ENCODE measurements at places on chromosomes 2 and 18.

GRCh38 chr2:241892299-241893137 is 23.0 kb downstream of the RTP5 start:
- H3K27ac ChIP-seq: no peak overlapping the region
- peaks cover 7% of the 10 kb centered on the region for H3K36me3 ChIP-seq
- no peak for DNase-seq
- peaks cover 10% of the 10 kb centered on the region for H3K4me1 ChIP-seq

- DNase-seq: no peak
- H3K27ac ChIP-seq: no peak overlapping the region
- H3K4me3 ChIP-seq: no peak overlapping the region
These were observed 100.5 kb upstream of the MEIS1 start for GRCh38 chr2:66334237-66335029.

DNA sequence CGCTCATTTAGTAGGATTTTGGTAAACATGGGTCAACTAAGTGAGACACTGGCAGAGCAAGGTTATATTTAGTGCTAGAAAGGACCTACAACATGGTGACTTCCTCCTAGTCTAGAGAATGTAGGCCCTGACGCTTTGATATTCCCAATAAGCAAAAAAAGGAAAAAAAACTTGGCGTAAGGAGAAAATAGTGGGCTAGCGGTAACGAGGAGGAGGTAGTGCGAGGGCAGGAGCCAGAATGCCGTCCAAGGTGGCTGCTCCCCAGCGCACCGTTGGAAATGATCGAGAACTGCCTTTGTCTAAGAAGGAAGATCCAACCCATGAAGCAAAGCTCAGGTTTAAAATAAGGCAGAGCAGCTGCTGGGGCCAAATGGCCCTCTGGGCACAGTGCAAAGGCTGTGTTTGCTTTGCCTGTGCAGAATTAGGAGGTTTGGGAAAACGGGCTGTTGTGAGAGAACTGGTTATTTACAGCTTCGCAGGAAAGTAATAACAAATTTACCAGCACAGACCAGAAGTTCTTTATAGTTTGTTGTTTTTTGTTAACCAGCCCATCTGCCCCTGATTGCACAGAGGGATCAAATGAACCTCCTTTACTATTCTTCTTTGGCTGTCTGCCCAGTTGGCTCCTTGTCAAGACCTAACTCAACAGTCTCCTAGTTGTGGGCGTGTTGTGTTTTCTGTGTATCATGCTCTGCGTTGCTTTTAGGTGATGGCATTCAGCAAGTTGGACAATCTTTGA is 86.6 kb downstream of the ITGB1BP1 start:
- no peak for DNase-seq
- no peak overlapping the region for H3K4me3 ChIP-seq
- H3K27ac ChIP-seq: no peak overlapping the region

DNA sequence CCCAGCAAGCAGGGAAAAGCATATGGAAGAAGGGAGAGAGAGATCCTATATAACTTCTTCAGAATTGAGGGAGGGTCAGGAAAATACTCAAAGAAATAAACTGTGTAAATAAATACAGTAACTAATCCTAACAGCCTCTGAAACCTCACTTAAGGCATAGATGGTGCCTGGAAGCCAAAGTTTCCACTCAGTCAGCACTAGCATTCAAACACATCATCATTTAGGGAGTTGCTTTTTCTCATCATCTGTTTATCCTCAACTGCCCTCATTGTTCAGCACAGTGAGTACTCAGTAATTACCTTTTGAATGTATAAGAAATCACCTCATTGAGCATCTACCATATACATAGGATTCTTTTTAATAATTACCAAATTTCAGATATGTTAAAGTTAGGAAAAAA is 262.9 kb downstream of the C1D start:
- H3K27me3 ChIP-seq: peaks cover 2% of the 10 kb centered on the region
- H3K36me3 ChIP-seq: no peaks in the 10 kb centered on the region
- H3K4me1 ChIP-seq: no peaks in the 10 kb centered on the region
- no peak overlapping the region for H3K4me3 ChIP-seq
- no peak for DNase-seq

DNA sequence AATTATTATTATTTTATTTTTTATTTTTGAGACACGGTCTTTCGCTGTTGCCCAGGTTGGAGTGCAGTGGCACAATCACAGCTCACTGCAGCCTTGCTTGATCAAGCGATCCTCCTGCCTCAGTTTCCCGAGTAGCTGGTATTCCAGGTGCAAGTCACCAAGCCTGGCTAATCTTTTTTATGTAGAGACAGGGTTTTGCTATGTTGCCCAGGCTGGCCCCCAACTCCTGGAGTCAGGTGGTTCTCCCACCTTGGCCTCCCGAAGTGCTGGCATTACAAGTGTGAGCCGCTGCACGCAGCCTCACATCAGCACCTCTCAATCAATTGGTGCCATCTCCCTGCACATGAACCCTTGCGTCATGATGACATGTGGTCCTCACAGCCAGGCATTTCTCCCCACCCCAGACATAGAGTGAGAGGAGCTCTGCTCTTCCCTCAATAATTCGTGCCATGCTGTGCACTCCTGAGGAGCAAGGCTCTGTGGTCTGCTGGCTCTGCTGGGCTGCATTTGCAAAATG is 5.9 kb downstream of the INPP5D start:
- H3K4me3 ChIP-seq: no peak overlapping the region
- no peak overlapping the region for H3K27ac ChIP-seq
- peaks cover 79% of the 10 kb centered on the region for H3K4me1 ChIP-seq
- no peak for DNase-seq

DNA sequence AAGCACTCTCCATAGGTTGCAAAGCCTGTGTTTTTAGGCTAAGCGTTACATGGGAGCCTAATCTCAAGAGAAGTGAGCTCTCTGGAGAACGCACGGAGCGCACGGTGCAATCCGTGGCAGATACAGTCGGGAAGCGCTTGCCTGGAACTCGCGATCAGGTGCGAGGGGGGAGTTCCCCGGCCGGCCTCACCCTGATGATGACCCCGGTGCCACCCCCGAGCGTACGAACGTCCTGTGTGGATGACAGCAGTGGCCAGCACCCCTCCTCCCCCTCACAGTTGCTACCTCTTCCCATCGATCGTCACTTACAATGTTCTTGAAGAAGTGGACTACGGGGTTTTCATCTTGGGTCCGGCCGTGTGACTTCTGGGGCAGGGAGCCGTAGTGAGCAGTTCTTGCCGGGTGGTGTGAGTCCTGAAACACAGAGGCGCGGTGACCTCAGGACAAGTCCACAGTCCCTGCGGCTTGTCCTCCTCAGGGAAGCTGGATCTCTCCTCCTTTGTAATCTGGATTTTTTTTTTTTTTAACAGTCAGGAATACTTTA is 142.9 kb downstream of the MBP start:
- peaks cover 3% of the 10 kb centered on the region for H3K4me1 ChIP-seq
- no peak overlapping the region for H3K4me3 ChIP-seq
- H3K27me3 ChIP-seq: peaks cover 1% of the 10 kb centered on the region
- no peaks in the 10 kb centered on the region for H3K36me3 ChIP-seq

GRCh38 chr2:9767656-9768281 is 75.5 kb upstream of the TAF1B start:
- no peak for DNase-seq
- no peak overlapping the region for H3K4me3 ChIP-seq
- H3K4me1 ChIP-seq: peaks cover 48% of the 10 kb centered on the region
- no peak overlapping the region for H3K27ac ChIP-seq

- H3K27me3 ChIP-seq: peaks cover 9% of the 10 kb centered on the region
- no peak overlapping the region for H3K4me3 ChIP-seq
- H3K36me3 ChIP-seq: no peaks in the 10 kb centered on the region
- peaks cover 6% of the 10 kb centered on the region for H3K4me1 ChIP-seq
- H3K27ac ChIP-seq: no peak overlapping the region
These were observed 18.7 kb downstream of the SMIM21 start for GRCh38 chr18:75408554-75409506.

GRCh38 chr2:180474716-180475115 is 467.6 kb upstream of the CWC22 start:
- no peaks in the 10 kb centered on the region for H3K36me3 ChIP-seq
- no peaks in the 10 kb centered on the region for H3K4me1 ChIP-seq
- H3K4me3 ChIP-seq: no peak overlapping the region

GRCh38 chr2:181774685-181775084 is 94.4 kb upstream of the NEUROD1 start:
- peaks cover 6% of the 10 kb centered on the region for H3K4me1 ChIP-seq
- no peak overlapping the region for H3K4me3 ChIP-seq

- H3K4me1 ChIP-seq: peaks cover 28% of the 10 kb centered on the region
- H3K36me3 ChIP-seq: no peaks in the 10 kb centered on the region
- DNase-seq: peak; percentile 28
- no peak overlapping the region for H3K4me3 ChIP-seq
- H3K27me3 ChIP-seq: peaks cover 4% of the 10 kb centered on the region
- H3K27ac ChIP-seq: peak overlapping the region; percentile 61
These were observed 51.5 kb downstream of the PLEKHB2 start for GRCh38 chr2:131156452-131157149.

GRCh38 chr2:44392338-44392943 is 30.7 kb downstream of the CAMKMT start:
- DNase-seq: peak; percentile 42
- no peaks in the 10 kb centered on the region for H3K4me1 ChIP-seq
- H3K27ac ChIP-seq: no peak overlapping the region

GRCh38 chr2:179141206-179141605 is 91.3 kb upstream of the CCDC141 start:
- no peaks in the 10 kb centered on the region for H3K4me1 ChIP-seq
- no peak overlapping the region for H3K27ac ChIP-seq
- no peak overlapping the region for H3K4me3 ChIP-seq

GRCh38 chr18:75214766-75215510 is 4.3 kb downstream of the TSHZ1 start:
- no peaks in the 10 kb centered on the region for H3K27me3 ChIP-seq
- peak overlapping the region; percentile 55 for H3K27ac ChIP-seq
- no peak for DNase-seq
- peaks cover 29% of the 10 kb centered on the region for H3K36me3 ChIP-seq
- H3K4me1 ChIP-seq: peaks cover 56% of the 10 kb centered on the region
- H3K4me3 ChIP-seq: no peak overlapping the region

DNA sequence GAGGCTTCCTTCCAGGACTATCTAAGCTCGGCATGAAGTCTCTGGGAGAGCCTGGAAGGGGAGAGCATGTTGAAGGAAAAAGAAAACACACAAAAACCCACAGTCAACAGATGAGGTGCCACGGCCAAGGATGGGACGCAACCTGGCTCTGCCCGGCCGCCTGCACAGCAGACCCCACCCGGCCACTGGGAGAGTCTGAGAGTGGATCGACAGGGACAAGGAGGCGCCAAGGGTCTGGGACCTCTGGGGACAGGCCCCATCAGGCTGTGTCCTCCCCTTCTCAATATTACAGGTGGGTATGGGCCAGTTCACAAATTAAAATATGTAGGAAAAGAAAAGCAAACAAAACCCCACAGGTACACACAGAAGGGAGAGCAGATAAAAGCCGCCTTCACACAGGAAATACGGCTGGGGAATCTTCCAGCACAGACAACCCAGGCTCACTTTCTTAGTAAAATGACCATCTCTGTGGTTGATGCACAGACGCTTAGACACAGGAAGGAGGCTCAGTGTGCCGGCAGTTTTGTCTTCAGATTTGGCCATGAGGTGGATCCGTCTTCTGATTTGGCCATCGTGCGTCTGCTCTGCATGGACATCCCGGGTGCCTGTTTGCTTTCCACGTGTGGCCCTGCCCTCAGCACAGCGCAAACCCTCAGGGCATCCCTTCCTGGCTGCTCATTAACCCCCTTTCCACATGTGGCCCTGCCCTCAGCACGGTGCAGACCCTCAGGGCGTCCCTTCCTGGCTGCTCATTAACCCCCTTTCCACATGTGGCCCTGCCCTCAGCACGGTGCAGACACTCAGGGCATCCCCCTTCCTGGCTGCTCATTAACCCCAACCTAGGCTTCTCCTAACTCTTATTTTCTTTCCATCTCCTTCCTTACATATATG is 138.4 kb downstream of the EIPR1 start:
- DNase-seq: peak; percentile 32
- H3K27me3 ChIP-seq: no peaks in the 10 kb centered on the region
- H3K36me3 ChIP-seq: peaks cover 15% of the 10 kb centered on the region
- H3K27ac ChIP-seq: no peak overlapping the region
- peaks cover 25% of the 10 kb centered on the region for H3K4me1 ChIP-seq
- H3K4me3 ChIP-seq: no peak overlapping the region

DNA sequence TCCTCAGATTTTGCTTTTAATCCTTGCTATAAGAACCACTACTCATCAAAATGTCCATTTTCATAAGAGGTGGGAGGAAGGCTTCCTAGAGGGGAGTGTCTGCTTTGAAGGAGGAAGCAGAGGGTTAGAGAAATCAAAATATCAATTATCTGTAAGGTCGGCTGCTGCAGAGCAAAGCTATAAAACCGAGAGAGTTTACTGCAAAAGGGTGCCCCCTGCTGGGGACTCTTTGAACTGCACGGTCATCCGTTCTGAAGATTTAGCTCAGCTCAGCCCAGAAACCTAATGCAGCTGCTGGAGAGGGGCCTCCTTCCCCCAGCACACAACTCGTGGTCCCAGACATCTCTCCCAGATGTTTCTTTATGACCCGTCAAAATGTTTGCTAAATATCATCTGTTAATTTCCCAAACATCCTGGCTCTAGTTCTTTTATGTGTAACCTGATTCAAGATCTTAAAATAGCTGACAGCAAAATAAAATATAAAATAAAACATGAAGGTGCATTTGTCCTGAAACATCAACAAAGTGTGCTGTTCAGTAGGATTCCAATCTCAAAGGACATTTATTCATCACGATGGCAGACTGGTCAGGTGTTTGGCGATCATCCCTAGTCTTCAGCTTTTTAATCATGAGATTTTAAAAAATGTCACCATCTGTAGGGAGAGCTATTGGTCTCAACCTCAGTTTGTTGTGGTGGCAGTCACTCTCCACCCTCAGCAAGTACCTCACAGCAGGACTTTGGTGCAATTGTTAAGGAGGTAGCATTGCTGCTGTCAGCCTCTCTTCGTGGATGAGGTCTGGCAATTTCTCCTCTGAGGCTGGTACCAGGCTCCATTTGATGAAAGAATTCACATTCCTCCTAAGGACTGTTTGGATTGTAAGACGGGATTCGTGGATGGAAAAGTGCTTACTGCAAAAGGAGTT is 185.9 kb downstream of the MTX2 start:
- peak; percentile 79 for DNase-seq
- peaks cover 23% of the 10 kb centered on the region for H3K27me3 ChIP-seq

DNA sequence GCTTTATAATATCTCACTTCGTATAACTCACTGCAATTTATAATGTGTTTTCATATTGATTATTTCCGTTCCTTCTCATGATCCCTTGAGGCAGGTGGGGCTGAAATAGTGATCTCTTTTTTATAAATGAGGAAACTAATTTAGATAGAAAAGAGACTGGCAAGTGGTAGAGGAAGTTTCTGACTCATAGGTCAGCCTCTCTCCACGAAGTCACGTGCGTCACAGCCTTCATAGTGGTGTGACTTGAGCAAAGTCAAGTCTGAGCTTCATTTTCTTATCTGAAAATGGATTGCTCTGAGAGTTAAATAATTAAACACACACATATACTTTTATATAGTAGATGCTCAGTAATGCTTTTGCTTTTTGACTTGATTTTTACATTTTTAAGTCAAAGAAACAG is 19.9 kb downstream of the ABCG5 start:
- H3K27me3 ChIP-seq: peaks cover 23% of the 10 kb centered on the region
- peaks cover 3% of the 10 kb centered on the region for H3K4me1 ChIP-seq
- no peak overlapping the region for H3K27ac ChIP-seq
- peak; percentile 23 for DNase-seq
- no peak overlapping the region for H3K4me3 ChIP-seq

GRCh38 chr2:198807131-198807530 is 650.6 kb downstream of the SATB2 start:
- no peaks in the 10 kb centered on the region for H3K36me3 ChIP-seq
- no peak for DNase-seq
- H3K4me1 ChIP-seq: no peaks in the 10 kb centered on the region
- no peaks in the 10 kb centered on the region for H3K27me3 ChIP-seq
- H3K27ac ChIP-seq: no peak overlapping the region
- no peak overlapping the region for H3K4me3 ChIP-seq

GRCh38 chr2:88932686-88933085 is 241.2 kb downstream of the RPIA start:
- no peak for DNase-seq
- H3K4me1 ChIP-seq: no peaks in the 10 kb centered on the region

Measured in activated CD4-positive, alpha-beta memory T cell treated with anti-CD3 and anti-CD28 coated beads, Interleukin-2, amount 10 ng/mL, durations not matched to agents 7 days and 5 days (primary cell).